ENCODE measurements at places on chromosomes 7 and 10.

GRCh38 chr7:80848841-80849240 is 70.0 kb downstream of the SEMA3C start:
- DNase-seq: no peak

- no peak for DNase-seq
Observed at GRCh38 chr7:149750122-149750845, 23.1 kb downstream of the ZNF467 start.

GRCh38 chr7:56105508-56105907 is 768 bp downstream of the CHCHD2 start:
- DNase-seq: peak; percentile 28

GRCh38 chr7:69677054-69677852 is 79.0 kb downstream of the AUTS2 start:
- DNase-seq: no peak

- DNase-seq: no peak
Observed at GRCh38 chr10:104589871-104590270, 51.2 kb upstream of the SORCS3 start.

- DNase-seq: no peak
Observed at GRCh38 chr7:24910551-24911212, 69.3 kb downstream of the OSBPL3 start.

DNA sequence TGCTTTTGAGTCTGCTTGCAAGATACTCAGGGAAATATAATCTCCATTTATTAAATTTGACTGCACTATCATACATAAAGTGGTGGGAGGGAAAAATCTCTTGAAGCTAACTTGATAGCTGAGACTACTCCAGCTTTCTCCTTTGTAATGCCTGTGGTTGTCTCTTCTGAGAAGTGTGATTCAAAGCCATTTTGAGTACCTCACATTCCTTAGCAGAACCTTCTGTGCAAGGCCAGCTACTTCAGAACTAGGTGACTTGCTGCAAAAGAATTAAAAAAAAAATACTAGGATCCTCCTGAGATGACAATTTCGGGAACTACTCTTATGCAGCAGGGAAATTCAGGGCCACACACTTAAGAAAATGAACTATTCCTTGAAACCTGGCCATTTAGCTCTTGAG is 294.8 kb downstream of the MDFIC start:
- no peak for DNase-seq

DNA sequence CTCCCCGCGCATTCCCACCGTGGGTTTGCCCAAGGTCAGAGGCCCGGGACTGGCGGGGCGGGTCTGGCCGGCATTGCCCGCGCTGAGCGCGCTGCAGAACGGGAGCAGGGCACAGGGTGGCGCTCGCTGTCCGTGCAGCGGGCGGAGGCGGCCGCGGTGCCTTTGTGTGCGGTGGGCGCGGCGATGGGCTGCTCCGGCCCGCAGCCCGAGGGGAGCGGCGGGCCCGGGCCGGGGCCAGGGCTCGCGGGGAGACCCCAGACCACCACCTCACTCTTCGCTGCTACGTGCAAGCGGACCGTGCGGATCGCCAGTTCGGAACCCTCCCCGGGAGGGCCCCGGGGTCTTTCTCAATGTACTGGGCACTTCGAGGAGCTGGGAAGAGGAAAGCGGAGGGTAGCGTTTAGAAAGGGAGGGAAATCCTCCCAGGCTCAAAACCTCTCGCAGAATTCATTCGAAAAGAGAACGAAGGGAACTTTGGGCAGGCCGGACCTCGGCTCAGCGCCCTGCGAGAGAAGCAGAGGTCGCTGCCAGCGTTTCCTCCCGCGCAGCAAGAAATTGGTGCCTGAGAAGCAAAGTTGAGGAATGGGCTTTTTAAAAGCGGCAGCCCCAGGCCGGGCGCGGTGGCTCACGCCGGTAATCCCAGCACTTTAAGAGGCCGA is 8.5 kb downstream of the SP8 start:
- DNase-seq: no peak

DNA sequence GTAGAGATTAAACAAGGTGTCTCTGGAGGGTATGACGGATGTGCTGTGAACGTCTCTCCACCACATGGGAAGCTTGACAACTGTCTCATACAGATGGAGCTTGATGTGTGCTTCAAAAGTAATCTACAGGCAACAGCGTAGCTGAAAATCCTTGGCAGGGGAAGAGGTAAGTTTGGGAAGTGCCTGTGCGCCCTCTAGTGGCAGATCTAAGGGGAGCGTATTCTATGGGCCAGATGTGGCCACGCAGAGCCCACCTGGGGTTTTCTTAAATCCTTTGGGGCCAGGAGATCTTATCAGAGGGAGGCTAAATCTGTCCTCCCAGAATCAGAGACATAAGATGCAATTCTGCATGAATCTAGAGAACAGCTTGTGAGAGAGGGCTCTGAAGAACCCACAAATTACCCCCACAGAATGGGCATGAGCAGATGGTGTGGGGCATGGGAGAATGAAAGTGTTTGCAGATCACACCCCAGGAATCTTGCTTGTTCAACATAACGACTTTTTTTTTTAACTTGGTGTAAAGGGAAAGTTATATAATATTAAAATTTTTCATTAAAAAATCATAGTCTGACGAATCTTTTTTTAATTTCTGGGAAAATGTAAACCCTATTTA is 91.2 kb upstream of the MPP7 start:
- DNase-seq: peak; percentile 68

DNA sequence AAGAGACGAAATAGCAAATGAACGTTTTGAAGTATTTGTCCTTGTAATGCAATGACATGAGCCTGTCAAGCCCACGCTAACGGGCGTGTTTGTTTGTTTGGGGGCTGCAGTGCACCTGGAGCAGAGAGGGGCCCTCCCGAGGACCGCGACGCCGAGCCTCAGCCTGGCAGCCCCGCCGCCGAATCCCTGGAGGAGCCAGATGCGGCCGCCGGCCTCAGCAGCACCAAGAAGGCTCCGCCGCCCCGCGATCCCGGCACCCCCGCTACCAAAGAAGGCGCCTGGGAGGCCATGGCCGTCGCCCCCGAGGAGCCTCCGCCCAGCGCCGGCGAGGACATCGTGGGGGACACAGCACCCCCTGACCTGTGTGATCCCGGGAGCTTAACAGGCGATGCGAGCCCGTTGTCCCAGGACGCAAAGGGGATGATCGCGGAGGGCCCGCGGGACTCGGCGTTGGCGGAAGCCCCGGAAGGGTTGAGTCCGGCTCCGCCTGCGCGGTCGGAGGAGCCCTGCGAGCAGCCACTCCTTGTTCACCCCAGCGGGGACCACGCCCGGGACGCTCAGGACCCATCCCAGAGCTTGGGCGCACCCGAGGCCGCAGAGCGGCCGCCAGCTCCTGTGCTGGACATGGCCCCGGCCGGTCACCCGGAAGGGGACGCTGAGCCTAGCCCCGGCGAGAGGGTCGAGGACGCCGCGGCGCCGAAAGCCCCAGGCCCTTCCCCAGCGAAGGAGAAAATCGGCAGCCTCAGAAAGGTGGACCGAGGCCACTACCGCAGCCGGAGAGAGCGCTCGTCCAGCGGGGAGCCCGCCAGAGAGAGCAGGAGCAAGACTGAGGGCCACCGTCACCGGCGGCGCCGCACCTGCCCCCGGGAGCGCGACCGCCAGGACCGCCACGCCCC is 118.5 kb downstream of the CYTH3 start:
- no peak for DNase-seq

- DNase-seq: no peak
Observed at GRCh38 chr10:107656932-107657331, 492.4 kb upstream of the SORCS1 start.

DNA sequence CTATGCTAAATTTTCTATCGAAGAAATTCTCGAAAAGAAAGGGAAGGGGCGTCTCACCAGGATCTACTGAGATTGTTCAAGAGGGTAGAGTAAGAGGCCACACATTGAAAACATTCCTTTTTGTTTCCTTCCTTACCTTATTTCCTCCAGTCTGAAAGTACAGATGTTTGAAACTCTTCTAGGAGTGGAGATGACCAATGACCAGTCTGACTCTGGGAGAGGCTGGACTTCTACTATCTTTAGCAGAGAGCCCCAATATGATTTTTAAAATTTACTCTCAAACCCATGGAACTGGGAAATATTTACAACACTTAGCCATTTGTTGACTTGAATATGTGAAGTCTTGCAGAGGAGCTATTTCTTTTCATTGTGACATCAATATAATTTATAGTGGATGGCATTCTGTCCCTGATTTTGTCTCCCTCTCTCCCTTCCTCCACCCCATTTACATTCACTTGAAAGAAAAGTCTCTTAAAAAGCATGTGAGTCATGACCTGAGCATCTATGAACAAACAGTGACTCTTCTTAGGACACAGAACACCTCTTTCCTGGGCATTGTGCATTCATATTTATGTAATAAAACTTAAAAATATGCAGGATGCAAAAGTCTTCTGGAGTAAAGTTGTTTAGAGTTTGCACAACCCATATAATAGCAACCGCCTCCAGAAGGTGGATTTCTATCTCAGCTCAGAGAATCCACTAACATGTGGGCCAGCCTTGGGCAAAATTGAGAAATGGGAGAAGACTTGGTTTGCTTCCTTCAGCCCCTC is 31.2 kb upstream of the BMPER start:
- no peak for DNase-seq

DNA sequence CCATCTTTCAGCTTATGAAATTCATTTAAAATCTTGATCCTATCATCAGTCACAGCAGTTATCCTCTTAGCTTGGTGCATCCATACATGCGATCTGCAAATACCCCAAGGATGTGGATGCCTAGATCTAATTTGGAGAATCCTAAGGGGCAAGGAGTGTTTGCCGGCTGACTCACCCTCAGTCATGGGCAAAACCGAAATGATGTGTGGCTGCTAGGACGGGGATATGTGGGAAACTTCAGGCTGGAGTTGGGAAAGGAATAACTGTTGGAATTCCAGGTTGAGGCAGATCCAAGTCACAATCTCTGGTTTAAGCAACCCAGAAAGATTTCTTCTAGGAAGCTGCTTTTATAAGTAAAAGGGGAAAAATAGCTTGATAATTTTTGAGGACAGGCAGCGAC is 19.7 kb upstream of the GOT1 start:
- no peak for DNase-seq
